Posterior vena cava (tissue), 2 donors: ENCODE measurements at places on chromosomes 6 and 20. TPM values are rescaled to one million over a fixed set of nuclear protein-coding genes. Genes with fewer than 3 reads are reported as not detected.

PSORS1C1 gene
- total RNA-seq: 2.1 TPM

GRCh38 chr20:51359947-51360346 lies 182.6 kb downstream of the NFATC2 start:
- DNase-seq: no peak

MAFB gene
- 54.0 TPM for total RNA-seq

POU5F1 gene
- not detected for total RNA-seq

- peak; percentile 82 for DNase-seq
Observed at GRCh38 chr6:7156643-7157278, 49.0 kb downstream of the RREB1 start.

DNA sequence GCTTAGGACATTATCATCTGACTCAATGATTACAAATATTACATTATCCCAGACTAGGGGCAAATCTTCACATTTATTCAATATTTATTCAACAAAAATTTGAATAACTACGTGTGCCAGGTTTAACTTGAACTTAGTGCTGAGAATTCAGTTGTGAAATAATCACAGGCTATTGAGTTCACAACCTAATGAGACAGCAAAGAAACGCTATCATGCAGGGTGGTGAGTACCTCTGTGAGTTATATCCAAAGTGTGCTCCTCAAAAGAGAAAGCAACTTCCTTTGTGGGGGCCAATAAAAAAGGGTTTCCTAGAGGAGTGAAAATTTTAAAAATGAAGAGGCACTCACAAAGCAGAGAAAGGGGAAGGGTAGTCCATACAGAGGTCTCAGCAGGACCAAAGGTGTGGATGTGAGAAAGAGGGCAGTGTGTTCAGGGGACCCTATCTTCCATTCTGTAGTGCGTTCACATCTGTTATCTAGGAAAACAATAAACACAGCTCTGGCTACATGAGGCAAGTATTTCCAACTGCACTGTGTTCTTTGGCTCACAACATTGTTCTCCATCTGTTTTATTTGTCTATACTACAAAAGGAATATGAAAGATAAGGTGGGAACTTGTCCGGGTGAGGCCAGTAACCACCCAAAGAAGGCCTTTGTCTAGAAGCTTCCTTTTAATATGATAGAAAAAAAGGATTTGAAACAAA lies 155.4 kb upstream of the MARCKS start:
- DNase-seq: no peak

DNA sequence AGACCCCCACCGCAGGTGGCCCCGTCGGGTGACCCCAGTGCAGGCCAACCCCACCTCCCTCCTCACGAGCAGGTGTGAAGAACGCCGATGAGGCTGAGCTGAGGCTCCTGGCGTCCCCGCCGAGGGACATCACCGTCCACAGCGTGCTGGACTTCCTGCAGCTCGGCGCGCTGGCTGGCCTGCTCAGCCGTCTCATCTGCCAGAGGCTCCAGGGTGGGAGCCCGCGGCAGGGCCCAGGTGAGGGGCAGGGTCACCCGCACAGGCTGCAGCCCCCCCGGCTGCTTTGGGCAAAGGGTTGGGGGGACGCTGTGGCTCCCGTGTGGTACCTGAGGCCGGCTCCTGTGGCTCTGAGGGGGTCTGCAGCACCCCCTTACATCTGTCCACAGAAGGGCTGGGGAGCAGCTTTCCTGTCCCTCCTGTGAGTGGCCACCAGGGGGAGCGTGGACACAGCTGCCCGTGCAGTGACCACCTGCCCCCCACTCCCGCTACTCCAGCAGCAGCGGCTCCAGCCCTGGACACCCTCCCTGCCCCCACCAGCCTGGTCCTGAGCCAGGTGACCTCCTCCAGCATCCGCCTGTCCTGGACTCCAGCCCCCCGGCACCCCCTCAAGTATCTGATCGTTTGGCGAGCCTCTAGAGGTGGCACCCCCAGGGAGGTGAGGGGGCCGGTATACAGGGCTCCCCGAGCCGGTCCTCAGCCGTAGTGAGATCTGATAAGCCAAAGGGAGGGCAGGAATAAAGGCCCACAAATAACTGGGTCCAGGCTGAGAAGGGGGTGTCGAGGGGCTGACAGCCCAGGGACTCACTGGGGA lies 16.5 kb downstream of the COL20A1 start:
- no peak for DNase-seq

GRCh38 chr20:35994994-35995453 lies 26.6 kb downstream of the CNBD2 start:
- peak; percentile 92 for DNase-seq

SLC22A23 gene
- total RNA-seq: 5.2 TPM

DNA sequence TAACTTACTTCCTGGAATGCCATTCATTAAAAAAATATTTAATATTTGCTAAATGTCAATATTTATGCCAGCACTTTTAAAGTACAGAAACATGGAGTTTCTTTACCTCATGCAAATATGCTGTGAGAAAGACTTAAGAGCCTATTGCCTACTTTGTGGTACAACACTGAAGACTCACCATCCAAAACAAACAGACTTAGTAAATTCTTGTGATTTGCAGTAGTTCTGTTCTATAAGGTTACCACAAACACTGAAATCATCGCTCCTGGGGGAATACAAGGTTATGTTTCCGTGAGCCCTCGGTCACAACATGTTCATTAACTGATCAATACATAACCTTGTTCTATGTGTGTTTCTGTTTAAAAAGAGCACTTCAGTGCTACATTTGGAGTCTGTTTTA lies 78.3 kb downstream of the ATG5 start:
- no peak for DNase-seq

MICB gene
- 2.9 TPM for total RNA-seq

DNA sequence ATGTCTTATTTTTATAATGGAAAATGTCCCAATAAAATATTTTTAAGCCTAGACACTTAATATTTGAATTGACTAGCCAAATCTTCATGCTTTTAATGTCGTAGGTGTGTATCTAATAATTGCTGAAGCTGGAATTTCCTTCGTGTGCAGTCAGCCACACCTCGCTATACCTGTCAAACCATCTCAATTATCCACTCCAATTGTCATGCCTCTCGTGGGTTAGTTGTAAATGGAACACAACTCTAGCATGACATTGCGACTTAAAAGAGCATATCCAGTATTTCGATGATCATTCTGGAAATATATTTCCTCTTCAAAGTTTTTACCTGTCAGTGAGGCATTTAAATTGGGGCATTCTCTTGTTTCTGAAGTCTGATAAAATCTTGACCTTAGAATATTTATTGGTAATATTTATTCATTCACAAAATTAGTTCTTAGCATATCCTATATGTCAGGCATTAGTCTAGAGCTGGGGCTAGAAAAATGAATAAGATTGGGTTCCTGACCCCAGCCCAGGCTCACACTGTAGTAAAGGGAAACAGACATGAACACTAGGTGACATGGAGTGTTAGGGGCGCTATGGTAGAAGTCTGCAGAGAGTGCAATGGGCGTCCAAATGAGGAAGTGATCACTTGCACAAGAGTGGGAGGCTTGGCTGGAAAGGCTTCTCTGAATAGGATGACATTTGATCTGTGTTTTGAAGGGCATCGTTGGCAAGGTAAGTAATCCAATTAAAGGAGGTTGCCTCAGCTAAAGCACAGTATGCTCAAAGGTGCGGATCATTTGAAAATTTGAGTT lies 11.0 kb upstream of the CFAP206 start:
- DNase-seq: no peak

DNA sequence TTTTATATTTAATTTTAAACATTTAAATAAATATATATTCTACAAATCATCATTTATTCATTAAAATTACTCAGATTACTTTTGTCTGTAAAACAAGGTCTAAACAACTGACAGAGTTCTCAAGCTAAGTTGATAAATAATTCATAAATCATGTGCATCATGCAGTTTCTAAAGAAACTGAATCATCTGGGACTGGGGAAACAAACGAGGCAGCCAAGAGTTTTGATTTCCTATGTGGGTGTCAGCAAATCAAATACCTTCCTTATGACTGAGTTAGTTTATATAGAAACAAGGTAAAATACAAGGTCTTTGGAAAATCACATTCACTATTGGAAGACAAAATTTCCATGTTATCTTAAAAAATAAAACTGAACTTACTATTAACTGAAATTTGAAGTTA lies 149.9 kb upstream of the BEND6 start:
- no peak for DNase-seq

- DNase-seq: no peak
Observed at GRCh38 chr6:36559011-36559793, 11.9 kb upstream of the STK38 start.

FAM120B gene
- total RNA-seq: 18.7 TPM

DNA sequence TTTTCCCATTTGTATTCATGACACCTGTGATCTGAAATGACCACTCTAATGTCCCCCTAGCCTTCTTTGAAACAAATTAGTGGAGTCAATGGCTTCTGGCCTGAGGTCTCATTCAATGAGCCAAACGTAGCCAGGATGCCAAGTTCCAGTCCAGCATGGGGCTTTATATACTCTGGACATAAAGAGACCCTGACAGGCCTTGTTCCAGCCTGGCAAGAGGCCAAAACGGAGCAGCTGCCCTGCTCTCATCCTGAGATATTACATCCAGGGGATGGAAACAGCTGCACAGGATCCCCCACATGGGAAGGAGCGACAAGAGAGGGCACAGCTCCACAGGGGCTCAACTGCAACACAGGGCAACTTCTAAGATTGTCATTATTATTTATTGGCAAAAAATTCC lies 437.8 kb downstream of the CDH26 start:
- no peak for DNase-seq

GRCh38 chr6:137214931-137215330 lies 4.3 kb downstream of the IFNGR1 start:
- no peak for DNase-seq

WTAP gene
- 70.1 TPM for total RNA-seq

GRCh38 chr6:23003671-23004467 lies 434.5 kb downstream of the HDGFL1 start:
- no peak for DNase-seq

PRR18 gene
- not detected for total RNA-seq

DNA sequence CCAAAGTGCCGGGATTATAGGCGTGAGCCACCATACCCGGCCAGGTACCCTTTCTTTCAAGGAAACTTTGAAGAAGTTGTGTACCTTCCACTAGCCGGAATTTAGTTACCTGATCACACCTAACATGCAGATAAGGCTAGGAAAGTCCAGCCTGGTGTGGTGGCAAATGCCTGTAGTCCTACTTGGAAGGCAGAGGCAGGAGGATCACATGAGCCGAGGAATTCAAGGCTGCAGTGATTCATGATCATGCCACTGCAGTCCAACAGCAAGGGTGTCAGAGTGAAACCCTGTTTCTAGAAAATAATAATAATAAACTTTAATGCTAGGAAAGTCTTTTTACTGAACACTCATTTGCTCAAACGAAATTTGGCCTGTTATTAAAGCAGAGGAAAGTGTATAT lies 21.0 kb downstream of the NFYA start:
- DNase-seq: no peak

GRCh38 chr6:158519300-158519699 lies 40.6 kb upstream of the TMEM181 start:
- peak; percentile 31 for DNase-seq

IGF2R gene
- total RNA-seq: 62.7 TPM

GRCh38 chr6:142819603-142820337 lies 125.2 kb downstream of the HIVEP2 start:
- no peak for DNase-seq

RSPH3 gene
- 6.9 TPM for total RNA-seq

DNA sequence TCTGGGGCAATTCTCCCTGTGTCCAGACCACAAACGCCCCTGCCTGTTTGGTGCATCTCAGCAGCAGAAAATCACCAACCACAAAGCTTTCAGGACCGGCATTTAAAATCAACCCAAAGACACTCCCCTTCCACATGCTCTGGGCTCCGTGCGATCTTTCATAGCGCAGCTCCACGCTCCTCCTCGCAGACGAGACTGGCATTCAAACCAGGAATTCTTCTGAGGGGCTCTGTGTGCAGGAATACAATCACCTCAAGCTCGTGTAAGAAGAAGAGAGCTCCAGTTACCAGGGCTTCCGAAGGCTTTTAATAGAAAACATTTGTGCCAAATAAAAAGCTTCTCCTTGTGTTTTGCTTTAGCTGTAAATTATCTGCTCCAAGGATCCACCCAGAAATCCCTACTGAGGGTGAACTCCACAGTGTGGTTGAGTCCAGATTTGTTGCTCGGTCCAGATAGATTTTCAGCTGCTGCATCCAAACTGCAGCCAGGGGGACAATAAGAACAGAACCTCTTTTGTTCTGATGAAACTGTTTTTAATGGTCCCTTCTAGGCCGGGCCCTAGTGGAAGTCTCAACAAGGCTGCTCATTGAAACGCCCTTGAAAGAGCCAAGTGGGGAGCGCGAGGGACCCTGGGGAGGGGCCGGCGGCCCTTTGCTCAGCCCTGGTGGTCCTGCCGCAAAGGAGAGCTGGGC lies 16.4 kb upstream of the BMP7 start:
- no peak for DNase-seq

- no peak for DNase-seq
Observed at GRCh38 chr6:163507965-163508364, 93.4 kb downstream of the QKI start.

DNA sequence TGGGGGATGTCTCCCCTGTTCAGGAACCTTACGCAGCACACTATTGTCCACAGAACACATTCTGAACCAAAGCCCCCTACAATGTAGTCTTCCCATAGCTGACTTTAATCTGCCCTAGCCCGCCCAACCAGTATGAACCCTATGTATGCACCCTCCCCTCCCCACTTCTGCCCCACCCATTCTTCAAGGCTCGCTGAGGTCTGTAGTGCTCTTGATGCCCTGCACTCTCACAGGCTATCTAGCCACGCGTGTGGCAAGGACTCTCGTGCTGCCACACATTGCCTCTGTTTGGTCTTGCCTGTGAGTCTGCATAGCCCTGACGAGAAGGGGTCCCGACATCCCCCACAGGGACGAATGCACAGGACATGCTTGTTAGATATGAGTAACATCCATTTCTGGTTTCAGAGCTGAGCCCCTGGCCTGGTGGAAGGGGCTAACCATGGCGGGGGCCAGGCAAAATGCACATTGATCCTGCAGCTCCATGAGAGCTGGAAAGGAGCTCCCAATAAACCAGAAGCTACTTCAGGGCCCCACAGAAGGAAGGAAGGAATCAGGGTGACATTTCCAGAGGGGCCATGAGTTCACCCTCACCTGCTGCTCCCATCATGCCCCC lies 22.6 kb downstream of the MOCS1 start:
- peak; percentile 72 for DNase-seq
